ENCODE measurements at places on chromosomes 13 and 19. TPM values are rescaled to one million over a fixed set of nuclear protein-coding genes. Genes with fewer than 3 reads are reported as not detected.

Gene PLK5
- total RNA-seq = 0.51 TPM

Gene LILRA2
- total RNA-seq = not detected

Gene AXL
- 57.3 TPM for total RNA-seq

Gene ZNF726
- 9.3 TPM for total RNA-seq

Gene HAUS8
- total RNA-seq = 5.1 TPM

Gene NLRP7
- total RNA-seq = not detected

Gene ZNF135
- 11.3 TPM for total RNA-seq

Gene ZNF132
- total RNA-seq = 7.0 TPM

Gene MAG
- total RNA-seq = 2.3 TPM

Gene KLHL1
- 0.31 TPM for total RNA-seq

Gene CLIP3
- 5.7 TPM for total RNA-seq

Gene ZNF582
- 3.4 TPM for total RNA-seq

Gene HOMER3
- total RNA-seq = 30.1 TPM

Gene CEACAM18
- not detected for total RNA-seq

Gene BCL2L12
- total RNA-seq = 10.9 TPM

DNA sequence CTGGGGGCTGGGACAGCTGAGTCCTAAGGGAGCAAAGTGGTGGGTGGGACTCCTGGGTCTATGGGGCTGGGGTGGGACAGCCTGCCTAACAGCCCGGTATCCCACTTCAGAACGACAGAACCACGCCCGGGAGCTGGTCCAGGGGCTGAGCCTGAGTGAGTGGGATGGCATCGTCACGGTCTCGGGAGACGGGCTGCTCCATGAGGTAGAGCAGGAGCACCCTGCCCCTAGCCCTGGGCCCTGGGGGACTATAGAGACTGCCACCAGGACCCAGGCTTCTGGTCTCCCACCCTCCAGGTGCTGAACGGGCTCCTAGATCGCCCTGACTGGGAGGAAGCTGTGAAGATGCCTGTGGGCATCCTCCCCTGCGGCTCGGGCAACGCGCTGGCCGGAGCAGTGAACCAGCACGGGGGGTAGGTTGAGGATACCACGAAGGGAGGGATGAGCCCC is 8.6 kb downstream of the SPHK2 start:
- no peak for DNase-seq

DNA sequence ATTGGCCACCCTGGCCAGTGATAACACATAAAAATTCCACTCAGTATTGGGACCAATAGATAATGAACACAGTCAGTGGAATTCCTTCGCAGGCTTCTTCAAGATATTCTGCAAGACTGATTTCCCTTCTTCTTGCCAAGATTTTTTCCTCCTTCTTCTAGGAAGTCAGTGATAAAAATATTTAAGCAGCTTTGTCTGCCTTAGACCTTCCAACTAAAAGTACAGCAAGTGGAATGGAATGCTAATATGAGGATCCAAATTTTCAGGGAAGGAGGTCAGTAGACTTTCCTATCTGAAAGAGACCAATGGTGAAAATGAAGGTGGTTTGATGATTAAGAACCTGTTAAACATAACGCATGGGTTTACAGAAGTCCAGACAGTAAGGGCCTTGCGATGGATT is 9.6 kb downstream of the STARD13 start:
- no peak for DNase-seq

DNA sequence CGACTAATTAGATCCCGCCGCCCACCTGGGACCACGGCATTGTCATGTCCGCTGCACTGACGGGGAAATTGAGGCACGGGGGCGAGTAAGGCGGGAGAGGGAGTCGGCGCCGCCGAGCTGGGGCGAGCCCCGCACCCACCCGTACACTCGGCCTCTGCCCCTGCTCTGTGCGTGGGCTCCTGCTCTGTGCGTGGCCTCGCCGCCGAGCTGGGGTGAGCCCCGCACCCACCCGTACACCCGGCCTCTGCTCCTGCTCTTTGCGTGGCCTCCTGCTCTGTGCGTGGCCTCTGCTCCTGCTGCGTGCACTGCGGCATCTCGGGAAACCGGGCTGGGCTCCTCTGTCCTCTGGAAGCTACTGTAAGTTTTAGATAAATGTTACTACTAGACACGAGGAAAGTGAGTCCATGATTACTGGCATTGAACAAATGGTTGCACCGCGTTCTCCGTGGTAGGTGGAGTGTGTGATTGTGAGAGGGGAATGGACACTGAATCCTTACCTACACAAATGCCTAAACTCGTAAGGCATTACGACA is 826 bp upstream of the C1QTNF9 start:
- DNase-seq = no peak

- DNase-seq = no peak
Observed at GRCh38 chr13:95741584-95742563, 64.9 kb downstream of the DNAJC3 start.

DNA sequence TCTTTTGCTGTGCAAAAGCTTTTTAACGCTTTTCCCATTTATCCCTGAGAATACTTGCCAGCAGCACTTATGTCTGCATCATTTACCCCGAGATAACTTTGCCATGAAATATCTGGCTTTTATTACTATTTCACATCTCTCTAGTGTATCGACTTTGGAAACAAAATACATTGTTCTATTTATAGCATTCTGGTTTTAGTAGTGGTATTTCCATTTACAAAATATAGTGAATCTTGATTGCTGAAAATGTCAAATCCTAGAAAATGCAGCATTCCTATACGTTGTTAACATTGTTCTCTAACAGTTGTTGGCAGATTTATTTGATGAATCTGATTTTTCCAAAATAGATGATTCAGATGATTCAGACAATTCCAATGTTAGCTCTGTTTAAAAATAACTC is 189.3 kb upstream of the SPRY2 start:
- DNase-seq = no peak

GRCh38 chr13:101121608-101122007 is 294.7 kb downstream of the NALCN start:
- DNase-seq = no peak

GRCh38 chr19:18436671-18437490 is 1.1 kb downstream of the ISYNA1 start:
- peak; percentile 90 for DNase-seq

DNA sequence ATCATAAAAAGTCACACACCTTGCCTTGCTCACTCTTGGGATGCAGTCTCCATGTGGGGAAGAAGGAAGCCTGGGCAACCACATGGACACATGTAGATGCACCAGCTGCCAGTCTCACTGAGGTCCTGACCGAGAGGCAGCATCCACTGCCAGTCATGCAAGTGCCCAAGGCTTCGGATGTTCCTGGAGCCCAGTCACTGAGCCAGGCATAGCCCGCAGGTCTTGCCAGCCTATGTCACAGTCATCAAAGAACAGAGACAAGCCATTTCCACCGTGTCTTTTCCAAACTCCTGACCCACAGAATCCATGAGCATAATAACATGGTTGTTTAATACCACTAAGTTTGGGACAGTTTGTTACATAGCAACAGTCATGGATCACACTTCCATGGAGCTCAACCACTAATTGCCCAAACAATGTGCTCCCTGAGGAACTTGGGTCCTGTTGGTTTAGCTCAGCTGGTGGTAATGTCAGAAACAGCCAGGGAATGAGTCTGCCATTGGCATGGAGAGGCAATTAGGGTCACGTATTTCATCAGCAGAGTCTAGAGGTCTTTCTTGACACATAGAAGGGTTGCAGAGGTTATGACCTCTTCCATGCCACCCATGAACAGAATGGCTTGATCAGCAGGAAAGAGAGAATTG is 21.5 kb downstream of the STARD13 start:
- no peak for DNase-seq

DNA sequence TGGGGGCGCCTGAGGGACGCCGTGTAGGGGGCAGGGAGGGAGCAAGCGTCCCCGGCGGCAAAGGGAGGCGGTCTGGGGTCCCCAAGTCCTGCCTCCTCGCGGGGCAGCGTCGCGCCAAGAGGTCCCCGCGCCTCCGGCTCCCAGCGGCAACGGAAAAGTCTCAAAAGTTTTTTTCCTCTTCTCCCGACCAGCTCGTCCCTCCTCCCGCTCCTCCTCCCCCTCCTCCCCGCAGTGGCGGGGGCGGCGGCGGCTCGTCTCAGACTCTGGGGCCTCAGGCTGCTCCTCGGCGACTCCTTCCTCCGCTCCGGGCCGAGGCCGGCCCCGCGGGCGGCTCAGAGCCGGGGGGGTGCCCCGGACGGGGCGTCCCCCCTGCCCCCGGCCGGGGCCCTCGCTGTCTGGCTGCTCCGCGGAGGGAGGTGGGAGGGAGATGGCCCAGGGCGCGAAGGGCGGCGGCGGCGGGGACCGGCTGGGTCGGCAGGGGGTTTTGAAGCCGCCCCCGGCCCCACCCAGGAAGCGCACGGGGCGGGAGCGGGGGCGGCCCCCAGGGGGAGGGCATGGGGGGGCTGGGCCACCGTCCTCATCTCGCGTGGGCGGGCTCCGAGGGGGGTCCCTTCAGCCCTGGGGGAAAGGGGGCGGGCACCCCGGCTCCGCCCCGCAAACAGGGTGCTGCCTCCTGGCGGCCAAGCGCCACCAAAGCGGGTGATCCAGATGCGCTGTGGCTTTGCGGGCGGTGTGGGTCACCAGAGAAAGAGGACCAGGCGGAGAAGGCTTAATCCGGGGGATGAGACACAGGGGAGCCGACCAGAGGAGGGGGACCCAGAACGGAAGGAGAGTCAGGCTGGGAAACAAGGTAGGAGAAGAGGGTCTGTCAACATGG is at the start of gene TGFB1:
Gene TGFB1 (minus strand): TSS at position 457 of the 877 bp plus-strand sequence. CDS start 878 bp downstream, outside the sequence.
- DNase-seq = peak; percentile 79

- DNase-seq = no peak
Observed at GRCh38 chr19:4113398-4114088, 10.4 kb downstream of the MAP2K2 start.

DNA sequence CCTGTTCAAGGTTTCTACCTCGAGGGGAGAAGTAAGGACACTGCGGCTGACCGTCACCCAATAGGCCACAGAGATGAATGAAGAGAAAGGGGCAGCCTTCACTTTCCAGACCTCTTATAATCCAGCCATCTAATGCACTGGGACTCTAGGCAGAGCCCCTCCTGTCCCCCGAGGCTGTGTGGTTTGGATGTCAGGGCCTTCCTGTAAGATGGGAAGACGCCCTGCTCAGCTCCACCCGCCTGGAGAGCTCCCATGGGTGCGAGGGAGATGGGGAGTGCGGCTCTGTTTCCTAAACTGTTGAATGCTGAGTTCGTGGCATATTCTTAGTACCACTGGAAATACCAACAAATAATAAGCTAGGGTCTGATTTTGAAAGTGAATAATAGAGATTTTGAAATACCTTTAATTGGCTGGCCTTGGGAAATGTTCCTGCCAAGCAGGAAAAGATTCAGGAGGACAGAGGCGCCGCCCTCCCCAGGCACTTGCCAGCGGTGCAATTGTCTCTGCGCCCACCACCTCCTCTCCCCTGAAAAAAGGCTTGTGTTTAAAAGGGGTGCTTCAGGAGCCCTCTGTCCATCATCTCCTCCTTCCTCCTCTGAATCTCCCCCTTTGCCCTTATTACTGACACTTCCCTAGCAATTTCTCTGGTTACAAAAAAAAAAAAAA is 85.4 kb upstream of the GPR183 start:
- DNase-seq = no peak

GRCh38 chr13:100235311-100235901 is 146.5 kb downstream of the PCCA start:
- DNase-seq = peak; percentile 75

DNA sequence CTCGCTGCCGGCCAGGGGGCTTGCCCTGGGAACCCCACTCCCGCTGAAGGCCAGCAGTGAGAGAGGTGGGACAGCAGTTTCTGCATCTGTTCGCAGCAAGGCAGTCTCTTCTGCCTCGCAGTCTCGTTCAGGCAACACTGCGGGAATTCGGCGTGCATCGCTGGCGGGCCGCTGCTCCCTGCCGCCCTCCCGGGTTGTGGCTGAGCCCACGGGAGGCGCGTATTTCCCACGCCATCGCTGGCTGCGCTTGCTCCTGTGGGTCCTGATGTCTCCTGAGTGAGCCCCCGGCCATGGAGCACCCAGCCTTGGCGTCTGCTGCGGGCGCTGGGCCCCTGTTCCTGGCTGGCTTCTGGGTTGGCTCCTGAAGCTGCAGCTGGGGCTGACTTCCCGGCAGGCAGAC is 227.9 kb downstream of the TEX29 start:
- DNase-seq = no peak

DNA sequence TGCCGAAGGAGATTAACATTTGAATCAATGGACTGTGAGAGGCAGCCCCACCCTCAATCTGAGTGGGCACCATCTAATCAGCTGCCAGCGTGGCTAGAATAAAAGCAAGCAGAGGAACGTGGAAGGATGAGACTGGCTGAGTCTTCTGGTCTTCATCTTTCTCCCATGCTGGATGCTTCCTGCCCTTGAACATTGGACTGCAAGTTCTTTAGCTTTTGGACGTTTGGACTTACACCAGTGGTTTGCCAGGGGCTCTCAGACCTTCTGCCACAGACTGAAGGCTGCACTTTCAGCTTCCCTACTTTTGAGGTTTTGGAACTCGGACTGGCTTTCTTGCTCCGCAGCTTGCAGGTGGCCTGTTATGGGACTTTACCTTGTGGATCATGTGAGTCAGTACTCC is 14.7 kb downstream of the NHLRC3 start:
- no peak for DNase-seq

DNA sequence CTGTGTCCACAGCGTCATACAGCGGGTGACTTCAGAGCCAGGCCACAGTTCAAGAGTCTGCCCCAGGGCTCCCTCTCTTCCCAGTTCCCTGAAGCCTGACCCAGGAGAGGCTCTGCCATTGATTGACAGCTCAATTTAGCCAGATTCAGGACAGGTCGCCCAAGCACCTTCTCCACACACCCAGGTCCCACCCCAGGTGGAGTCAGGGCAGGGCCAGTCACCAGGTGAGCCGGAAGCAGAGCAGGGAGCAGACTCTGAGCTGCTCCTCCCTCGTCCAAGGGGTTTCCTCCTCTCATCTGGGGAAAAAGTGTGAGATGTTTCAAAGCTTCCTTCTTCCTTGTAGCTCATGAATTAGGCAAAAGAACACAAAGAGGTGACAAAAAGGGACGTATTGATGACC is 5.6 kb downstream of the CEACAM7 start:
- DNase-seq = no peak

DNA sequence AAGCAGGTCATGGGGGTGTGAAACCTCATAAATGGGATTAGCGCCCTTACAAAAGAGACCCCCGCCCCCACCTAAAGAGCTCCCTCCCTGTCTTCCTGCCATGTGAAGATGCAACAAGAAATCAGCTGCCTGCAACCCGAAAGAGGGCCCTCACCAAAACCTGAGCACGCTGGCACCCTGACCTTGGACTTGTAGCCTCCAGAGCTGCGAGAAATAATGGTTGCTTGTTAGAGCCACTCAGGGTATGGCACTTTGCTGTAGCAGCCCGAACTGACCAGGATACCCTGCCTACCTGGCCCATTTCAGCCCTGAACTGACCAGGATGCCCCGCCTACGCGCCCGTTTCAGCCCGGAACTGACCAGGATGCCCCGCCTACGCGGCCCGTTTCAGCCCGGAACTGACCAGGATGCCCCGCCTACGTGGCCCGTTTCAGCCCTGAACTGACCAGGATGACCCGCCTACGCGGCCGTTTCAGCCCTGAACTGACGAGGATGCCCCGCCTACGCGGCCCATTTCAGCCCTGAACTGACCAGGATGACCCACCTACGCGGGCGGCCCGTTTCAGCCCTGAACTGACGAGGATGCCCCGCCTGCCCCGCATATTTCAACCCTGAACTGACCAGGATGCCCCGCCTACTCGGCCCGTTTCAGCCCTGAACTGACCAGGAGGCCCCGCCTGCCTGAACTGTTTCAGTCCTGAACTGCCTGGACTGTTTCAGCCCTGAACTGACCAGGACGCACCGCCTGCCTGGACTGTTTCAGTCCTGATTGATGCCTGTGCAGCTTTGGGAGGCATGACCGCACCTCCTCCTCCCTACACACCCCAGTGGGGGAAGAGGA is 120.0 kb downstream of the UQCRFS1 start:
- no peak for DNase-seq

- no peak for DNase-seq
Observed at GRCh38 chr19:39596911-39597310, 5.4 kb upstream of the LGALS13 start.

- DNase-seq = no peak
Observed at GRCh38 chr13:114115191-114115671, 17.2 kb downstream of the RASA3 start.

Data from tongue (tissue), 3 donors.